Retina (tissue), 1 donor: ENCODE measurements at places on chromosomes 12 and 14.
A peak's percentile ranks its signal among the peaks of the same experiment; 100 is the strongest.

DNA sequence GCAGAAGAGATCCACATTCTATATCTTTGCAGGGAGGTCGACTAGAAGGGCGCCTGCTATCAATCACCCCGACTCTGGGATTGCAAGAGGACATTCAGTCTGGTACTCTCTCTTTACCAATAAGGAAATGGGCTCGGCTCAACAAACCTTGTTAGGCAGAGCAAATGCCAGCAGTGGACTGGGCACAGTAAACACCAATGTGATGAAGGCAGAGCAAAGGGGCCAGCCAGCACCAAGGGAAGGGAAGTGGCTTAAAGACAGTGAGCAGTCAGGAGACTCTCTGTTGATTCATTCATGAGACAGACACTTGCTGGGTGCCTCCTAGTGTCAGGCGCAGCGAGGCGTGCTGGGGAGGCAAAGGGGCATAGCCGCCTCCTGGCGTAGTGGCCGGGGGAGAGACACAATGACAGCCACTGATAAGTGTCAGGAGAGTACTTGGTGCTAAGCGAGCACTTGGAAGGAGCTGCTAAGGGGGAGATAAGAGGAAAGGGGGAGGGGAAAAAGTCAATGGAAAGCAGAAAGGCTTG lies 34.1 kb downstream of the TMCC3 start:
- DNase-seq: peak; percentile 50

DNA sequence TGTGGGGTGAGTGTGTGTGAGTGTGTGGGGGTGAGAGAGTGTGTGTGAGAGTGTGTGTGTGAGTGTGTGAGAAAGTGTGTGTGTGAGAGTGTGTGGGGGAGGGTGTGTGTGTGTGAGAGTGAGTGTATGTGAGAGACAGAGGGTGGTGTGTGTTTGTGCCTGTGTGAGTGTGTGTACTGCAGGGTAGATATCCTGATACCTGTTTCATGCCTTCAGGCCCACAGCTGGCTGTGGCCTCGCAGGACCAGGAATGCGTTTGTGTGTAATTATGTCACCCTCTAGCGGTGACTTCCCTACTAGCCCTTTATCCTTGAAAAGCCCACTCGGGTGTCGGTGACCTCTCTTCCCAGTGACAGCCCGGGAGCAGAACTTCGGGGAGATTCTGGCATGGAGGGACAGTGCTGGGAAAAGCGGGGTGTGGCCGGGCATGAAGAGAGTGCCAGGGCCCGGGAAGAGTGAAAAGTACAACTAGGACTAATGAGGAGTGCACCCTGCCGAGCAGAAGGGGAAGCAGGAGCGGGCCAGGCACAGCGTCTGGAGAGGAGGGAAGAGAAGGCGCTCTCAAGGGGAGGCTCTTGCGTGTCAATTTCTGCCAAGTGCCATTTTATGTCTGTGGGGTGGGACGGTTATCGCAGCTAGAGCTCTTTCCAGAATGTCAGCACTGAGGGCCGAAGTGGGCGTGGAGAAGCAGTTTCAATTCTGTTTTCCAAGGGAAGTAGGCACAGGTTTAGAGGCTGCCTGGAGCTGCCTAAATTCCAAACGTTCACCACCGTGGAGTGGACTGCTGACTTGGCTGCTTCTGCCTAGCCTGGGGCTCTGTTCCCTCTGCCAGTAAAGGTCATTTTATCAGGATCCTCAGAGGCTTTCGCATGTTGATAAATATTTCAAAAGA lies 11.0 kb upstream of the FBXL14 start:
- DNase-seq: peak; percentile 91

DNA sequence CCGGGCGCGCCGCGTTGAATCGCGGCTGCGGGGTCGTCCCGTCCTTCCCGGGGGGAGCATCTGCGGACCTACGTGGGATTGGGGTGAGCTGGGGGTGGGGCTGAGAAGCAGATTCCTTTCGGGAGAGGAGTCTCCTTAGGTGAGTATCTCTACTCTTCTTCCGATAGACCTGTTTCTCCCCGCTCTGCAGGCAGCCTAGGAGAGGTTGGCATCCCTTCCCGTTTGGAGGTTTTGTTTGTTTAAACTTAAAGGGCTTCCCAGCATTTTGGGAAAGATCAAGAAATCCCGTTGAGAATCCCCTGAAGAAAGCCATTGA lies 411 bp downstream of the TTLL5 start:
- no peak for DNase-seq

GRCh38 chr14:72916174-72916573 lies 10.1 kb upstream of the DCAF4 start:
- DNase-seq: no peak

- DNase-seq: no peak
Observed at GRCh38 chr12:2586156-2587038, 208.4 kb upstream of the FKBP4 start.

- no peak for DNase-seq
Observed at GRCh38 chr12:91080041-91080440, 22.2 kb upstream of the KERA start.
